ENCODE measurements at places on chromosomes 1 and 21. TPM values are rescaled to one million over a fixed set of nuclear protein-coding genes. Genes with fewer than 3 reads are reported as not detected.

Gene C1QA
- not detected for total RNA-seq

Gene C1orf185
- not detected for total RNA-seq

Gene PTCH2
- total RNA-seq = 0.22 TPM

Gene GUCA2B
- not detected for total RNA-seq

Gene FCRL1
- total RNA-seq = not detected

Measured in uterine smooth muscle cell (primary cell).